ENCODE measurements at places on chromosomes 2 and 18.

- DNase-seq: no peak
Observed at GRCh38 chr2:69376403-69376802, 10.6 kb downstream of the GFPT1 start.

DNA sequence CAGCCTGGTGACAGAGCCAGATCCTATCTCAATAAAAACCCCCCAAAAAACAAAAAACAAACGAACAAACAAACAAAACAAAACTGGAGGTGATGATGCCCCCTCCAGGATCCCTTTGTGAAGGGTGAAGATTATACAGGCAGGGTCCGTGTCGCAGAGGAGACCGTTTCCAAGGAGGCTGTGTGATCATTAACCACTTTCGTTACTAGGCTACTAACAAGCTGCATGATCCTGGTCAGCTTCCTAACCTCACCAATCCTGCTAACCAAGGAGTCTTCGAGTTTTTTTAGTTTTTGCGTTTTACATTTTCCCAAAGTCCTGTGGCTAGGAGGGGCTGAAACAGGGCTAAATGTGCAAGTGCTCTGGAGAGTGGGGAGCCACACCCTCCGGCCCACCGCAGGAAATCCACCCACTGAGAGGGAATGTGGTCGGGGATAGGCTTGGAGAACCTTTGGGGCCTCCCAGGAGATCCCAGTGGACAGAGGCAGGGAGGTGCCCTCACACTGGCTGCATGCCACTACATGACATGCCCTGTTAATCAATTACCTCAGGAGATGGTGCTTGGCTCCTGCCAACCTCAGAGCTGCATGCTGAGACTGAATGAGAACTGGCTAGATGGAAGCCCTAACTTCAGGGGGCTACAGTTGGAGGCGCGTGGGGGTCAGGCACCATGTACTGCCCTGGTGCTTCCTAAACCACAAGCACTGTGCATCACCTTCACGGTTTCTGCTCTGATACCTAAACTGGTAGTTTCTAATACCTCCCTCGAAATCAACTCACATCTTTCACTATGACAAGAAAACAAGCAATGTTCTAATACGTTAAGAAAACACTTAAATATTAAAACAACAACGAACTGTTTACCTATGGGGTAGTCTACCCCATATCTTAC is 67.5 kb upstream of the RGPD5 start:
- DNase-seq: no peak

- no peak for DNase-seq
Observed at GRCh38 chr18:51196118-51196810, 1.2 kb downstream of the MEX3C start.

DNA sequence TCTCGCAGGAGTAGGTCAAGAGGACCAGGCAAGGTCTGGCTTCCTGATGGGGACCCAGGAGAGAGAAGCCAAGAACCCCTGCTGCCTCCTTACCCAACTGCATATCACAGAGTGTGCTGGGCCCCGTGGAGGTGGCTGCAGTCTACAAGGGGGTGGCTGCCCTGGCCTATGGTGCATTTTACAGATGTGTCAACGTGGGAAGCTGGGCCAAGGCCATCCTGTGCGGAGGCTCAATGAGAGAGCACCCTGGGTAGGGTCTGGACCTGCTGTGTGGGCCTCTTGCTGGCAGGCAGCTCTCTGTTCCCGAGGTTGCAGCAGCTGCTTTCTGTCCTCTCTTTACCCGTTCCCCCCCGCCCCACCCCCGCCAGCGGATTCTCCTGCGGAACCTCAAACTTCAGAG is 61.4 kb downstream of the GBX2 start:
- DNase-seq: no peak

DNA sequence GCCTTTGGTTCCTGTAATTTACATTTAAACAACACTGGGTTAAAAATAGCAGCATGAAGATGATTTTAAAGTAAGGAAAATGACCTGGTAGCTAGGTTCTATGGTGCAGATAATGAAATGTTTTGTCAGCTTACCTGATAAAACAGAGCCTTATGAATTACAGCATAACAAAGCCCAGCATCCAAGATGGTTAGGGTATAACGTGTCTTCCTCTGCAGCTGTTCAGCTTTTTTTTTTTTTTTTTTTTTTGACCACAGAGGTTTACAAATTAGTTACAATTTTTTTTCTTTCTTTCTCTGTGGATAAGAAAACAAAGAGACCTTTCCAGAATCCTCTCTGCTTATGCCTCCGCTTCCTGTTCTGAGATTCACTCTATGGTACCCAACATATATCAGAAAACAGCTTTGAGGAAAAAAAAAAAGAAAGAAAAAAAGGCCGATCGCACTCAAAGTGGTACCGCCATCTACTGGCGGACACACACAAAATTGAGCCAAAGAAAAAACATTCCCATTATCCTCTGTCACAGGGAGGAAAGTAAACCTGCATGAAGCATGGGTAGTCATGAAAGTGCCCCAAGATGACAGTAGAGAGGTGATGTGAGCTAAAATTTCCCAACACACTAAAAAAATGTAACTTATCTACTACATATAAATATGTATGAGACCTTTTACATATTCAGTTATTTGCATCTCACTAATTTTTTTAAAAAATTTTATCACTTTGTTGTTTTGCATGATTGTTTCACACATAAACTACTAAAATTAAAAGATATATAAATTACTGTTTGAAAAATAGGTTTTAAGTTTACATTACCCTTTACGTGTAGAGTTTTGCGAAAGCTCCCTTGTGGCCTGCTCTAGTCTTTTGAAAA is at the start of gene SCN3A:
Gene SCN3A, minus strand, starts transcription at position 362 of the 871 bp plus-strand sequence. CDS start 27,656 bp downstream, outside the sequence.
- peak; percentile 33 for DNase-seq

DNA sequence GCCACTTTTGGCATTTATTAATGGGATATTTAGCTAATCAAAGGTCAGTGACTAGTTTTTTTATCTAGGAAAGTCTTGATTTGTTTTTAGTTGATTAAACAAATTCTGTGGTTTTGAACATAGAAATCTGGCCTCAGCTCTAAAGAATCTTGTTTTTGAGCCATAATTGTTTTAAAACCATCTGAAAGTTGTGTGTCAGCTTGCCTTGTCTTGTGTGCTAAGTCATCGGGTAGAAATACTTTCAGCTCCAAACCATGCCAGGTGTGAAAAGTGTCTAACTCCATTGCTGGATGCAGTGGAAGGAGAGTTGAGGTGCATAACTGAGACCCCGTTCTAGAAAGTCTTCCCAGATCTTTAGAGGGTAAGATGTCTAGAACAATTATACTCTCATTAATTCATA is 22.7 kb downstream of the FARP2 start:
- no peak for DNase-seq

DNA sequence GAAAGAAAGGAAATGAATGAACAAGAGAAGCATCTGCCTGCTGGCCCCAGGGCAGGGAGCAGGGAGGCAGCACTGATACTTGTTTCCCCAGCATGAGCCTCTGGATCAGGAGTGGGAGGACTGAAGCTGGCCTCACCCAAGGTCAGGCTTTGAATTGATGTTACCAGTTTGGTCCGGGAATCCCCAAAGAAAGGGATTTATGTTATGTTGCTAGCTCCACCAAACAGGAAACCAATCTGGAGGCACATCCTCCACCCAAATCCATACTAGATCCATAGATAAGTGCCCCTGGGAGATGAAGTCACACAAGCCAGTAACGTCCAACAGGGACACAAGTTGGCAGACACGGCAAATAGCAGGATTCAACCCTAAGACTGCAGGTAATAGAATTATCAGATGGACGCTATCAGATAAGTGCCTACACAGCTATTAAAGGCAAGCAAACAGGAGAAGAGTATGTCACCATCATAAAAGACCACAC is 85.9 kb downstream of the MTCL1 start:
- no peak for DNase-seq

DNA sequence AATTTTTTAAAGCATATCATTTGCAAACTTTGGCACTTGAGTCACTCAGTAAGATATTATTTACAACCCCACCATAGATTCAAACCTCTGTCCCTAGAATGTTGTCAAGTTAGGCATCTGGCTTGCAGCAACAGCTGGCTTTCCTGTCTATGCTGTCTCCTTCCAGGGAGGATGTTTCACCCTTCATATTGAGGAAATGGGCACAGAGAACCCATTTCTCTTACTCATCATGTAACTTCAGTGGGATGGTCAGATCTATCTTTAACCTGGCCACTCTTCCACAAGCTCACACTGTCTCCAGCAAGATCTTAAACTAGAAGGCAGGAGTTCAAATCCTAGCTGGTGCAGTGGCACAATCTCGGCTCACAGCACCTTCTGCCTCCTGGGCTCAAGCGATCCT is 15.8 kb downstream of the LCT start:
- DNase-seq: no peak

DNA sequence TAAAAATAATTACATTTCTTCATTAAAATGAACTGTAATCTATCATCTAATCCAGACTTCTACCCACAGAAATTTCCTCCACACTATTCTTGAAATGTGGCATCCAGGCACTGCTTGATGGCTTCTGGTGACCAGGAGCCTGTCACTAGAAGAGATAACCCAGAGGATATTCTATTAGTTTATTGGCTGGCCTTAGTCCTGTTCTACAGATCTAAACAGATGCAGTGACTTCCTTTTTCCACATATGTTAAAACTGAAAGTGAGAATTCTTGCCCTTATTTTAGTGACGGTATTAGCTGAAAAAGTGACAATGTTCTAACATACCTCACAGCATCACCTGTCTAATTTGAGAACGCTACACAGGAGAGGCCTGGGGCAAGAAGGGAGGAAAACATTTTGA is 775.4 kb downstream of the TSN start:
- no peak for DNase-seq

DNA sequence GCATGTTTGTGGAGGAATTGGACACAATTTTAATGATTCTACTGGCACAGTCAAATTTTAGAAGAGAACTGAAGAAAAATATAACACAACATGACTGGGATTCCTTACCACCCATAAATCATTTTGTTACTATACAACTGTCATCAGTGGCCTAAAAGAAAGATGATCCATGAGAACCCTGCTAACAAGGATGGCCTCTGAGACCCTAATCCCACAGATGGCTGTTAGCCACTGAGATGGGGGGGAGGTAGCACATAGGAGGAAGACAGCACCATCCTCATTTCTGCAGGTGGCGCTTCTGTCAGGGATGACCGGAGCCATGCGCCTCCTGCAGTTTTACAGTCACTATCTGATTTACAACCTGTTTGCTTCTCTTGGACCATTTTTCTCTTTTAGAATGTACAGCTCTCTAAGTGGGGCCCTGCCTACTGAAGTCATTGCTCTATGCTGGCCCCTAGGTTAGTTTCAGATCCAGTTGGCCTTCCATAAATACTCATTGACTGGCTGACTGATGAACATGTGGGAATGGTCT is 279.8 kb downstream of the NAPG start:
- DNase-seq: no peak

GRCh38 chr2:48715956-48716355 is 39.6 kb downstream of the LHCGR start:
- no peak for DNase-seq

DNA sequence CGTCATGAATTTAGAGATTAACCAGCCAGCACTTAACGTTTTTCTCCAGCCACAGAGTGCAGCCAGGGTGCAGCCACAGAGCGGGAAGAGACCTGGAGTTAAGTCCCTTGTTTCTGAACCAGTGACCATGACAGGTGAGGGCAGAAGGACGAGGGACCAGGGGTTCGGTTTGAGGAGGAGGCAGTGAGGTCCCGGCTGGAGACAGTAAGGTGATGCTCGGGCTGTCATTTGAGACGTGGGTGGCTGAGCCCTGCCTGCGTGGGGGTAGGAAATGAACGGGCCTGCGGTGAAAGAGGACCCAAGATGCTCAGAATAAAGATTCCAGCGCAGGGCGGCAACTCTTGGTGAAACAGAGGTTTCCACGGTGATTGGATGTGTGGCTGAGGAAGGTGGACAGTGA is 205.9 kb downstream of the SNTG2 start:
- DNase-seq: no peak

DNA sequence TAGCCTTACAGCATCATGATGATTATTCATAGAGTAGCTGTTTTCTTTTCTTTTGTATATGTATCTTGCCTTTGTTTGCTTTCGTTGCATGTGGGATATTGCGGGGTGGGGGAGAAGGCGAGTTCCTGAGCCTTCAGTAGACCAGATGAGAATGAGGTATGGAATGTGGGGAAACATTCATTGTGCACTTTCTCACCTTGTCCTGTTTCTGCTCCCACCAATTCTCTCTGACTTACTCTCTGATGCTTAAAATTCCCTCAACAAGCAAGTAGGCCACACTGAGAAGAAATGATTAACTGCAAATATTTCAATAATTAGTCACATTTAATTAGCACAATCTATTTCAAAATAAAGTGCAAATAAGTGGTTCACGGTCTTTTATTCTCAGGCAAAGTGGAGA is 31.0 kb downstream of the GKN2 start:
- no peak for DNase-seq

DNA sequence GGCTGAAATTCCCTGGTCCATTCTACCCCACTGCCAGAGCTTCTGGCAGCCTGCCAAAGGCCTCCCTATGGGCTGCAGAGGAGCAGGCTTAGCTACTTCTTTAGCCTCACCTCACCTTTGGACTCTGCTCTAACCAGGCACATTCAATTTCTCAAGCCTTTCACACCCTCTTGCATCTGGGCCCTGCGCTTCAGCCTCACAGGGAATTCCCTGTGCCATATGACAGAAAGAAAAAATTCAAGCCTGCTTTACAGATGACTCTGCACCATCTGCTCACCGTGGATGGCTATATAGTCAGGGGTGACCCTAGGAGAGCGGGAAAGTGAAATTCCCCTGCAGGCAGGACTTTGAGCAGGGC is 62.5 kb downstream of the REEP1 start:
- DNase-seq: no peak

DNA sequence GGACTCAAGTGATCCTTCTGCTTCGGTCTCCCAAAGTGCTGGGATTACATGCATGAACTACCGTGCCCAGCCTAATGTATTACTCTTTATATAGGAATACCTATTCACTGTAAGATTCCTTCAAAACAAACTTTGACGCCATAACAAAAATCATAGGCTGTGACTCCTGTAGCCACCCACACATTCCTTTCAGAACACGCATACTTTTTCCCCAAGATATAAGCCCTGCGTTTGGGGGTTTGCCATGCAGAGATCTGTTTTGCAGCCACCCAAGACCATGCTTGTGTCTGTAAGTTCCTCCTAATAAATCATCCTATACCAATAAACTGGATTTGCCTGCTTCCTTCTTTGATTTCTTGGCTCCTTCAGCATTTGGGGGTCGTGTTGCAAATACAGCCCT is 46.0 kb upstream of the STON1 start:
- DNase-seq: peak; percentile 13

- DNase-seq: no peak
Observed at GRCh38 chr2:62305421-62306176, 109.7 kb downstream of the B3GNT2 start.

DNA sequence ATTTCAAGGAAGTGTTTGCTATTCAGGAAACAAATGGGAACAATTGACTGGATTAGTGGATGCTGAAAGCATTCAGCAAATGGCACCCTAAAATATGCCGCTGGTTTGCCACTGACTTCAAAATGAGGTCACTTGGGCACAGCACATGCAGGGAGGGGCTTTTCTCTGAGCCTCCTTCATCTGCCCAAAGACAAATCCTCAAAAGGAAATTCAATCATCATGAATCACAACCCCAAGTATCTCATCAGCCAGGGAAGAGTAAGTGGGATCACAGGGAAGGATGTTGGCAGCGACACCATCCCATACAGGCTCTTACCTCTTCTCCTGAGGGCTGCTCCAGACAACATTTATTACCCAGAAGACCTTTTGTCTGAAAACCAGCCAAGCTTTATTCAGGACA is 14.4 kb upstream of the SP140L start:
- no peak for DNase-seq

- DNase-seq: no peak
Observed at GRCh38 chr2:69083235-69083748, 70.3 kb downstream of the ANTXR1 start.

Data from amniotic stem cell (primary cell).